ENCODE measurements at places on chromosomes 5 and 9.

GRCh38 chr5:74206579-74207550 is 433.7 kb downstream of the ENC1 start:
- peak; percentile 90 for DNase-seq

DNA sequence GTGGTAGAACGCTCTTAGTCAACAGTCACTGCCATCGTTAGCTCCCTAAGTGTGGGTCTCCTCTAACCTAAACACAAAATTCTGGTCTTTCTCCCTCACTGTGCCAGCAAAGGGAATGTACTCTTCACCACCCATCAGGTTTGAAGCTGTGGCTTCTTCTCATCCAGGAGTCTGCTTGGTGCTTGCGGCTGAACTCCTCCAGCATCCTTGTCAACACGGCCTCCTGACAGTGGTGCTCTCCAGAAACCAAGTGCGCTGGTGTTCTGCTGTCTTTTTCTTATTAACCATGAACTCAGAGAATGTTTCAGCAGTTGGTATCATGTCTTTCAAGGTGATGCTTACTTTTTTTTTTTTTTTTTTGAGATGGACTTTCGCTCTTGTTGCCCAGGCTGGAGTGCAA is 23.9 kb upstream of the LPCAT1 start:
- DNase-seq: no peak

- peak; percentile 9 for DNase-seq
Measured at GRCh38 chr5:123756318-123756665, 244.3 kb downstream of the CSNK1G3 start.

DNA sequence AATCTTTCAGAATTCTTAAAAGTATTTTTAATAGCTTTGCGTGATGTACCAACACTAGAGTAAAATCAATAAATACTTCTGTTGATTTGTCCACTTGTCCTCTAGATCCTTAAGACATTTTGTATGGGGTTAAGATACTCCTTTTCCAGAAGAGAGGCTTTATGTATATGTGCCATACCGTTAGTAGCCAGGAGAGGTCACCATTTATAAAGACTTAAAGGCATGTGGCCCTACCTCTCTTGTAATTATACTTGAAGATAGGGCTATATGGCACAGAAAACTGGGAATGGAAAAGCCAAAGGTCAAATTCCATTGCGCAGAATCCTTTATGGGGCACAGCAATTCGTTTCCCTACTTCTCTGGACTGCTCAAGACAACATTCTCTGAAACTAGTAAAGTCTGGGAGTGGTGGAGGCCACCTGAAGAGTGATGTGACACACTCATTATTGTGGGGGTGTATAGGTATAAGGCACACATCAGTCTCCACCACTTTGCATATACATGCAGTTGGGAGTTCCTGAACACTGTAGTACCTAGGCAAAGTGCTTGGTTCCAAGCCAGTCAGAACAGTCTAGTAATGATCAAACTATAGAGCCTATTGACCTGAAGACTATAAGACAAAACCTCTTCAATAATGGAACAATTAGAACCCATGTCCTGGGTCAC is 140.1 kb upstream of the FBXL17 start:
- peak; percentile 59 for DNase-seq

DNA sequence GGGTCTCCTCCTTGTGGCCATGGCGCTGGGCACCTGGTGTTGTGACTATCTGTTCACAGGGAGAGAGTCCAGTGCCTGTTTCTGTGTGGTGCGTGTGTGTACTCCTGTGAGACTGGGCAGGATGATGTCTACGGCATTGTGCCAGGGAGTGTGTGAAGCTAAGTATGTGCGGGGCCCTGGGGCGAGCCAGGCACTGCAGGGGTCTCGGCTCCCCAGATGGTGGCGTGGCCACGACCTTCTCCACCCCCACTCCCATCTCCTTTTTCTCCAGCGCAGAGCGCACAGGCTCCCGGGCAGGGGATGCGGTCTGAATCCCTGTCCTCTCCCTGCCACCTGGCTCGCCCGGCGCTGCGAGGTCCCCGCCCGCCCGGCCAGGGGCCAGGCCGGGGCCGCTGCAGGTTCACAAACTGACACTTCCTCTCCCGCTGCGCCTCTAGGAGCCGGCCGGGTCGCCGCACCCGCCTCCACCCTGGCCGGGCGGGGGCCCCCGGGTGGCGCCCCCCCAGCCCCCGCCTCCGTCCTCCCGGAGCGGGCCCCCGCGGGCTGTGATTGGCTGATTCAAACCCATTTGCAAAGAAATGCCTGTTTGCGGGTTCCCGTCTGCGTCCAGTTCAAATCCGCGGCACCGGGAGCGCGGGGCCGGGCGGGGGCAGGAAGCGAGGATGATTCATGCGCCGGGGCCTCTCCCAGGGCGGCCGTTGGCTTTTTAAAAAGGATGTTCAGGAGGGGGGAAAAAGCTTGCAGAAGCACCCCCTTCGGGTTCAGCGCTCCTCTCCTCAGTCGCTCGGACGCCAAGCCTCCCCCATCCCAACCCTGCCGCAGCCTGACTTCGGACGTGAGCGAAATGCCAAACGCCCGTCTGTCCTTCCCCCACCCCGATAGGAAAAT is 790 bp downstream of the PHF19 start:
- peak; percentile 96 for DNase-seq

DNA sequence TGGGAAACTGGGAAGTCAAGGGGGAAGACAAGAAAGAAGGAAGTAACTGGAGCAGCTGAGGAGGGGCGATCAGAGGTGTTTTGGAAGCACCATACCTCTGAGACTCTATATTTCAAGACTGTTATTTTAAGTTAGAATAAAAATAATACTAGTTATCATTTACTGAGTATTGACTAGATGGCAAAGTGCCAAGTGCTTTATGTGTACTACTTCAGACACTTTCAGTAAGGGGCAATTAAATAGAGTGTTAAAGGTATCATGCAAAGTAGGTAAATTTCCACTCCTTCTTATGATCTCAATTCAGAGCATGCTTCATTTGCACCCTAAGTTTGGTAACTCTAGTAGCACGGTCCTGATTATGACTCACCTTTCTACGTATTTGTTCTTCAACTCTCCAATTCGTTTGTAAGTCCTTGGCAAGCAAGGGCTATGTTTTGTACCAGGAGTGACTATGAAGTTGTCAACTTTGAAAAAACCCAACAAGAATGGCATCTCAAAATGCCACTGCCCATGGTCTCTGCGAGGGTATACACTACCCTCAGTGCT is 152.4 kb upstream of the RAPGEF1 start:
- DNase-seq: no peak

DNA sequence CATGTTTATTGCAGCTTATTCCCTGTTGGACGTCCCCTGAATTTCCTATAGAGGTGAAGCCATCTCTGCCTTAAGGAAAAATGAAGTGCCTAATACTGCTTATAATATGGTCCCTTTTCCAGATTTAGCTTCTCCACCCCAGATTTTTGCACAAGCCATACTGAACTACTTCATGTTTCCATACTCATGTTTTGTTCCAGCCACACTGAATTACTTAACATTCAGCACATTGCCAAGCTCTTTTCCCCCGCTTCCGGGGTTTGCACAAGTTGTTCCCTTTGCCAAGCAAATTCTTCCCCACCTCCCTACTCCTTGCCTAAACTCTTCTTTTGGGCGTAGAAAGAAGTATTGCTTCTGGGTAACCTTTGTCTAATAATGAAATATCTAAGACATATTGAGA is 1.7 kb upstream of the CNTRL start:
- no peak for DNase-seq

DNA sequence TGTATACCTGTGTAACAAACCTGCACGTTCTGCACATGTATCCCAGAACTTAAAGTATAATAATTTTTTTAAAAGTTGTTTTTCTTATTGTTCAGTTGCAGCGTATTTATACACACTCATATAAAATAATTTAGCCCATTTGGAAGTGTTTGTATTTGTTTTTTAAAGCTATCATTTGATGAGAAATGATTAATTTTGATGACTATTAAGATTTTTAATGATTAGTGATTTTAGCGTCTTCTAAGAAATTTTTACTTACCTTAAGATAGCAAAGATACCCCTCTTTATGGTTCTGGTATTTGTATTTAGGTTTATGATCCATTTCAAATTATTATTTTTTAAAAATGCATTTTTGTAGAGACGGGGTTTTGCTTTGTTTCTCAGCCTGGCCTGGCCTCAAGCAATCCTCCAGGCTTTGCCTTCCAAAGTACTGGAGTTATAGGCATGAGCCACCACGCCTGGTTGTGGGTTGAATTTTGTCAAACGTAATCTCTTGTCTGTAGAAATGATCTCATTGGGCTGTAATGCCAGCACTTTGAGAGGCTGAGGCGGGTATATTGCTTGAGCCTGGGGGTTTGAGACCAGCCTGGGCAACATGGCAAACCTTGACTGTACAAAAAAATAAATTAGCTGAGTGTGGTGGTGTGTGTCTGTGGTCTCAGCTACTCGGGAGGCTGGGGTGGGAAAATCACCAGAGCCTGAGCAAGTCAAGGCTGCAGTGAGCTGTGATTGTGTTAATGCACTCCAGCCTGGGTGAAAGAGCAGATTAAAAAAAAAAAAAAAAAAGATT is 26.9 kb downstream of the CSNK1G3 start:
- DNase-seq: peak; percentile 16

GRCh38 chr9:115691693-115692092 is 461.9 kb upstream of the PAPPA start:
- peak; percentile 68 for DNase-seq
